GM04504 (cell line): ENCODE measurements at places on chromosomes 3 and 15.

- DNase-seq = no peak
Measured at GRCh38 chr3:129552287-129553050, 9.5 kb downstream of the H1-8 start.

DNA sequence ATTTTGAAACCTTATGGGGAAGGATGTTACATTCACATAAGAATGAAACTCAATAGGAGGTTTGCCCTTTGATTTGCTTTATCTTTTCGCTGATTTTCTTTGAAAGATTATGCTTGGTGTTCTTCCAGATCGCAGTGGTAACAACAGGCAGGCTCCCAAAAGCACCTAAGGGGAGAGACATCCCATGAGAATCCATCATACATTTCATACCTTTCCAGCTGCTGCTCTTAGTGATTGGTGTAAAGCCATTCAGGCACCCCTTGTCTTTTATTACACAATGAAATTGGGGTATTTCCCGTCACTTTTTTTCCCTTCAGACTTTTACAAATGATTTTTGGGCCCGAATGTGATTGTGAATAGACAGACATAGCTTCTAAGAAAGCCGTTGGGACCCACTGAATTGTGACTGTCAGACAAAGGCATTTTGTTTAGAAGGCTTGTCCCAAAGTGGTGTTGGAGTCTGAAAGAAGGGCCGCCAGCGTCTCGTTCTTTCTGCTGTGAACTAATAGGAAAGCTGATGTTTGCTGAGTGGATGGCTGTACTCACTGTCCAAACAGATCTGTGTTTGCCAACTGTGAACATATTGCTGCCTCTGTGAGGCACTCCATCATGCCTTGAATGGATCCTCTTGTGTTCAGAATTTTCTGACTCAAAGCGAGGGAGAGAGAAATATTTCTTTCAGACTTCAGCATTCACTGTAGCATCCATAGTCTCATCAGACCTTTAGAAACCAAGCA lies 164.3 kb downstream of the FNDC3B start:
- no peak for DNase-seq

DNA sequence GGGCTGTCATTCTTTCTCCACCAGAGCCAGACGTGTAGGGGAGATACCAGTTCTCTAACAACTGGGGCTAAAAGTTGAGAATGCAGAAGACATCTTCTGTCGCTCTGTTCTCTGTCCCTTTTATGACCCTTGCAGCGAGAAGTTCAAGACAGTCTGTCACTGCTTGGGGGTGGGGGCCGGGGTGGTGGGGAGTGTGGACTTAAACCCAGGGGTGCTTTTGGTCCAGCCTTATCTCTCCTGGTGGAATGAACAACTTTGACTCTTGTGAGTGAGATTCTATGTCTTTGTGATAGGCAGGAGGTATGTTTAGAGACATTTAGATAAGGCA lies 767 bp upstream of the APOD start:
- DNase-seq = no peak

DNA sequence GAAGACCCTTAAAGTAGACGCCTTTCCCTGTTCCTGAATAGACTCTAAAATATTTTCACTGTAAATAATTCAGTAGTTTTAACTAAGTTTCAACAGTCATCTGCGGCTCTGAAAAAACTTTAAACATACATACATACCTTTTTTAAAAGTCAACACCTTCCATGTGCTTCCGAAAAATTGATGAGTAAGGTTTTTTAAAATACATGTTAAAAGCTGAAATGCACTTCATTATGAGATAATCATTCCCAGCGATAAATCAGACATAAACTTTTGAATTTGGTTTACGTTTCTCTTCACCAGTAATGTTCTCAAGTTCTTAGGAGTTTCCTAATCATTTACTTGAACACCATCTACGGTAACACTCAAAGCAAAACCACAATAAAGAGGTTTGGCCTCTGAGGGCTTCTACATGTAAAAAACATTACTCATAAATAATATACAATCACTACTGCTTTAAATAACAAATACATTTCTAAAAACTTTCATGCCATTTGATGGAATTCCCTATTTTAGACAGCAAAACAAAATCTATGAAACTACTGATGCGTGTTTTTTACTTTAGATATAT lies 403.5 kb downstream of the SHQ1 start:
- no peak for DNase-seq
